ENCODE measurements at places on chromosomes 12 and 14. TPM values are rescaled to one million over a fixed set of nuclear protein-coding genes. Genes with fewer than 3 reads are reported as not detected.

The LPCAT3 gene
- total RNA-seq, result 33.2 TPM

The PLCZ1 gene
- total RNA-seq, result not detected

The RASSF8 gene
- 74.3 TPM for total RNA-seq

- peak; percentile 84 for DNase-seq
- H3K4me3 ChIP-seq, result peak within 1 kb of the TSS; percentile 70
- no peaks in the 10 kb centered on the region for H3K36me3 ChIP-seq
- H3K27me3 ChIP-seq, result peaks cover 69% of the 10 kb centered on the region
These were observed at the start of gene TBC1D30 for GRCh38 chr12:64824500-64825142. TSS of gene TBC1D30 (plus strand) at chr12:64824647. CDS start at chr12:64824880, 233 bp downstream.

- H3K4me1 ChIP-seq, result peaks cover 83% of the 10 kb centered on the region
- DNase-seq, result no peak
- no peaks in the 10 kb centered on the region for H3K27me3 ChIP-seq
- peaks cover 15% of the 10 kb centered on the region for H3K36me3 ChIP-seq
- no peak overlapping the region for H3K4me3 ChIP-seq
- H3K27ac ChIP-seq, result peak overlapping the region; percentile 68
These were observed 26.6 kb downstream of the TSPAN9 start for GRCh38 chr12:3103806-3104205.

DNA sequence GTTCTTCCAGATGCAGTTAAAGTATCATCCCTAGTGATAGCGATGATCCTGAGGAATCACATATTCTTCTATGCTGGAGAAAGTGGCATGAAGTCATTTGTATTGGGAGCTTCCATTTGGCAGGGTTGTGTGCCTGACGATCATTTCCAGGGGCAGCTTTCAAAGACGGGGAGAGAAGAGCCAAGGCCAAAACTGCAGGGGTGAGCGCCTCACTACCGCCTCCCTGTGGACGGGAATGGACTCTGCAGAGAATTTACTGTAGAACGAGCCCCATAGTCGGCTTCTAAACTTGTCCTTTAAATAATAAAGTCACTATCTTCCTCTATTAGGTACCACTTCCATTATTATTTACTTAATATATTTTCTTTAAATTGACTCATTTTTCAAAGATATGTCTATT, 555.9 kb upstream of the TMEM132C start:
- H3K36me3 ChIP-seq, result no peaks in the 10 kb centered on the region
- no peak overlapping the region for H3K27ac ChIP-seq
- no peak for DNase-seq
- no peaks in the 10 kb centered on the region for H3K4me1 ChIP-seq

Measured in osteocyte (in vitro differentiated cells).